ENCODE measurements at places on chromosomes 1 and 21.

DNA sequence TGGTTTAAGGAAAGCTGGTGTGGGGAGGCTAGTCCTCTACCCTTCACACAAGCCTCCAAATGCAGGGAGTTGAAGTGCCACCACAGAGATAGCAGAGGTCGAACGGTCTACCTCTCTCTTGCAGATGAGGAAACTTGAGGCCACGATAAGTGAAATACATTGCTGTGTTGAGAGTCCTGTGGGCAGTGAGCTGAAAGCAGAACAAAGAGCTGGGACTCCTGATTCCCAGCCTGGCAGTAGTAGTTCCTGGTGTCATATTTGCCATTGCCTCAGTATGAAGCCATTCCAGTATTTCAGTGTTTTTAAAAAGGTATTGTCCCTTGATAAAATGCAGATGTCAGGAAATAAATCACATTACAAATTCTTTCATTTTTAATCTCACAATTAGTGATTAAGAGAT lies 28.6 kb downstream of the AK4 start:
- no peak for DNase-seq

GRCh38 chr1:29640428-29640785 lies 404.1 kb downstream of the PTPRU start:
- DNase-seq: no peak

DNA sequence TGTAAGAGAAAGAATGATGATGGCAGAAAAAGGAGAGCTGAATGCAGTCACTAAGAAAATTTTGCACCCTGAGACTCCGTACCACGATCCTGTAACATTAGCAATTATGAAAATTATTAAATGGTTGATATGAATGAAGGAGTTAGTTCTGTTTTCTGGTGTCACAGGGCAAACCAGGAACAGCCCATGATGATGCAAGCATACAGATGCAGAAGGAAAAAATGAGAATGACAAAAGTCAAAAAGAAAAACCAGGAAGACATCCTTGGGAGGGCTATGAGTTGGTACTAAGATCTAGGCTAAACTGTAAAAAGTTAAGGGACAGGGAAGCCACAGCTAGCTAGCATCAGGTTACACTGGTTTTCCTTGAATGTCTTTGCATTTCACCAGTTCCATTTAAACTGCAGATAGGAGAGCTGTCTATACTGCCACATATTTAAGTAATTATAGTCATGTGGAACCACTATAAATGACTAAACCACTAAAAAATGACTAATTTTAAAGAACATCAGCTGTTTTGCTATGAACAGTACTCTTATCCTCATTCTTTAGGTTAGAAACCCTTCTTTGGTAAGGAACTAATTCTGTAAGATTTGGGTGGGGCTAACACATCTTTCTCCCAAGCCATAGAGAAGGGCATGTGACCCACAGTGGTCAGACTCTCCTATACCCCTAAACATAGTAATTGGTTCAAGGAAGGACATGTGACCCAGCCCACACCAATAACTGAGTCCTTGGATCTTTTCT lies 11.4 kb downstream of the DOCK7 start:
- no peak for DNase-seq

- DNase-seq: no peak
Measured at GRCh38 chr1:171431994-171432393, 53.3 kb upstream of the PRRC2C start.

DNA sequence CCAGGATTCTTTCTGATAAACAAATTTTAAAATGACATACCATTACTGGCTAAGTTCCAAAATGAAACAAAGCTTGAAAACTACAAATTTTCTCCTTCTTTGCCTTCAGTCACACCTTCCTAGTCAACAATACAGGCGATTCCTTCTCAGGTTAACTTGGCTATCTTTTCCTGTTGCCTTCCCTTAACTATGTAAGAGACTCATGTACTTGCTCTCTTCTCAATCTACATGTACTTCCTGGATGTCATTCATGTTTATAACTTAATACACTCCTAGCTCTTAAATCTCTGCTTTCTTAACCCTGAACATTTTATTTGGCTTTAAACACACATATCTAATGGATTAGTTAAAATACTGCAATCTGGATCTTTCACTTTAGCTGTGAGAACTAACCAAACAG lies 97.0 kb downstream of the COQ8A start:
- DNase-seq: no peak

GRCh38 chr1:111449703-111450017 lies 396 bp downstream of the ATP5PB start:
- no peak for DNase-seq

DNA sequence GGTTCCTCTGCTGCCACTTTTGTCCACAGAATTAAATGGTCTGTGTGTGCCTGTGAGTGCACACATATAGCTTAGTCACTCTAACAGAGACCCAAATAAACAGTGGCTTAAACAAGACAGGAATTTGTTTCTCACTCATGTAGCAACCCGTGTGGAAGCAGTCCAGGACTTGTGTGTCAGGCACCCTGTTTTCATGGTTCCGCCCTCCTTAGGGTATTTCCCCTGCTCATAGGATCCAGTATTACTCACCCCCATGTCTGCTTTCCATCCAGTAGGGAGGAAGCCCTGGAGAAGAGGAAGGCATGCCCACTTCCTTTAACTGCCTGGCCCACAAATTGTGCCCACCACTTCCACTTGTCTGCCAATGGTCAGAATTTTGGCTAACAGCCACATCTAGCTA lies 41.3 kb upstream of the TACSTD2 start:
- DNase-seq: peak; percentile 57

- no peak for DNase-seq
Measured at GRCh38 chr21:45419162-45419561, 14.2 kb downstream of the COL18A1 start.

GRCh38 chr1:109158433-109158832 lies 44.5 kb downstream of the ELAPOR1 start:
- DNase-seq: no peak

GRCh38 chr1:38129473-38129872 lies 82.9 kb upstream of the POU3F1 start:
- no peak for DNase-seq

- DNase-seq: no peak
Measured at GRCh38 chr1:8040586-8040985, 14.5 kb upstream of the ERRFI1 start.

- DNase-seq: peak; percentile 38
Measured at GRCh38 chr1:67853704-67854103, 20.4 kb upstream of the GNG12 start.

DNA sequence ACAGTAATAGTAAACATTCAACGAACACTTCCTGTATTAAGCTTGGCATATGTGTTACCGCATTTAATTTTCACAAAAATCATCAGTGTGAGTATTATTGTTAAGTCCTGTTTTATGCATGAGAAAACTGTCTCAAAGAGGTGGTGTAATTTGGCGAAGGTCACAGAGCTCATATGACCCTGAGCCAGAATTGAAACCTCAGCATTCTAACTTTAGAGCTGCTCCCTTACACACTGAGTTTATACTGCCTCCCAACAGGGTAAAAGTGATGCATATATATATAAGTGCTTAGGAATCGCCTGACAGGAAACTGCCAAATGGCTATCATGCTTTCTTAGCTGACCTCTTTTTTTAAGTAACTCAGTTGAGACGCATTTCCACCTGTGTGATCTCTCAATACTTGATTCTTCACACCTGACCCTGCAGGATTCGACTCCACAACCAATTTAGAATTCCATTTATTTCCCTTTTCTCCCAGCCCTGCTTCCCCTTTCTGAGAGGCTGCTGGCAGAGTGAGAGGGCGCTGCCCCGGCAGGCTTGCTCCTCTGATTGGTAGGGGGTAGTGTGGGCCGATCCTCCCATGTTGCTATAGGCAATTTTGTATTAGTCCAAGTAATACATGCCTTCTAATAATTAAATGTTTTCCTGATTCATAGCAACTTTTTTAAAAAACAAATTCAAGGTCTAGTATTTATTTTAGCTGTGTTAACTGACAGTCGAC lies 40.5 kb downstream of the ZBTB40 start:
- DNase-seq: no peak

GRCh38 chr1:191151321-191151807 lies 673.7 kb upstream of the BRINP3 start:
- DNase-seq: no peak

- DNase-seq: no peak
Measured at GRCh38 chr21:21963911-21964310, 965.7 kb downstream of the NCAM2 start.

- DNase-seq: peak; percentile 95
Measured at GRCh38 chr1:86774305-86775295, 70.2 kb downstream of the SH3GLB1 start.

DNA sequence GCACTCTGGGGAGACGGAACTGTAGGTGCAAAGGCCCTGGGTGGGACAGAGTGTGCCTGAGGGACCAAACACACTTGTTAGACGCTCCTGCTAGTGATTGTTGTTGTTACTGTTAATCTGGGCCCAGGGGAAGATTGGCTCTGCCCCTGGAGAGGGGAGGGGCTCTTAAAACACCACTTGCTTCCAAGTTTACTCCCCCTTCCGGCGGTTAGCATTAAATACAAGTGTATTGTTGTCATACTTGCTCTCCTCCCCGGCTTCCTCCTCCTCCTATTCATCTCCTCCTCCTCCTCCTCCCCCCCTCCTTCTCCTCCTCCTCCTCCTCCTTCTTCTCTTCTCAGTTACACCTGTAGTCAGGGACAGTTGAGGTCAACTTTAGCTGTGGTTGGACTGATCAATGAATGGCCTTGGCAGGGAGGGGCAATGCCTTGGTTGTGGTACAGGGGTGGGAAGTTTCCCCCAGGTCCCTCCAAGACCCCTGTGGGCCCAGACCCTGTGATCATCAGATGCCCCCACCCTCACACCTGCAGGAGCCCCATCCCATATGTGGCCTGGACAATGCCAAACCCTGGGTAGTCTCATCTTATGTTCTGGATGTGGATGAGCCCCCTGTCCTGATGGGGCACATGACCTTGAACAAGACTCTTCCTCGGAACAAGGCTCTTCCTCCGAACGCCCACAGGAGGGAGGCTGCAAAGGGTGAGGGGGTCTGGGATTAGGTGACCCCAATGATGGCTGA lies 217.3 kb downstream of the PTPRU start:
- DNase-seq: peak; percentile 21

DNA sequence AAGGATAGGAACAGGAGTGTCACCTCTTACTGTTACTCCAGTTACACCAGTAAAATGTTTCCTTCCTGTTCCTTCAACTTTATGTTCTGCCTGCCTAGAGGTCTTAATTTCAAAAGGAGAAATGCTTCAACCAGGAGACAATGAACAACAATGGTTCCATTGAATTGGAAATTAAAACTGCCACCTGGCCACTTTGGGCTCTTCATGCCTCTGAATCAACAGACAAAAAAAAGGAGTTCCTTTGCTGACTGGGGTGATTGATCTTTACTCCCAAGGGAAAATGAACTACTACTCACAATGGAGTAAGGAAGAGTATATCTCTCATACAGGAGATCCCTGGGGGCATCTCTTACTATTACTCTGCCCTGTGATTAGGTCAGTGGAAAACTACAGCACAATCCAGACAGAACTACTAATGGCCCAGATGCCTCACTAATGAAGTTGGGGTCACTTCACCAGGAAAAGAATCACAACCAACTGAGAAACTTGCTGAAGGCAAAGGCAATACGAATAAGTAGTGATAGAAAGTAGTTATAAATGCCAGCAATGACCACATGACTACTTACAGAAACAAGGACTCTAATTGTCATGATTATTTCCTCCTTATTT lies 76.6 kb upstream of the PRDX6 start:
- no peak for DNase-seq

- peak; percentile 55 for DNase-seq
Measured at GRCh38 chr1:71882637-71883036, 399.7 kb downstream of the NEGR1 start.

DNA sequence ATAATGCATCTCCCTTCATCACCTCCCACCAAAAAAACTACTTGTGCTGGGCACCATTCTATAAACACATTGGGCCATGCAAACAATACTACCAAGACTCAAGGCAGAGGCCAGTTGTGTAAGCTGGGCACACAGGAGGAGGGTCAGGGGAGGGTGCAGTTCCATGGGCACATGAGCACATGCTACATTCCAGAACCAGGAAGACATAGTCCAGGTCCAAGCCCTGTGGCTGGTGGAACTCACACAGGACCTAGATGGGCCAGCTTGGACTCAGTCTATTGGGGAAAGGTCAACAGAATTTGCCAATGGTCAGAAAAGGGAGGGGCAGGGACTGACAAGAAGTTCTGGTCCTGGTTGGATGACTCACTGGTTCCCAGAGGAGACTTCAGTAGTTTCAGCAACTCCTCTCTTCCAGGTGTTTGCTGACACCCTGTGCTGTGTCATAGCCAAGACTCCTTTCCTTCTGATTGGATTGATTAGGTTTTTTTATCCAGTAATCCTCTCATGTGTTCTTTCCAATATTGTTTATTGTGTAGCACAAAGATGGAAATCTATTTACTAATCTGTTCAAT lies 249.7 kb downstream of the C1orf94 start:
- DNase-seq: no peak

- DNase-seq: no peak
Measured at GRCh38 chr1:44110916-44111315, 7.7 kb upstream of the KLF17 start.

GRCh38 chr1:212454741-212455140 lies 22.0 kb downstream of the NENF start:
- DNase-seq: no peak

DNA sequence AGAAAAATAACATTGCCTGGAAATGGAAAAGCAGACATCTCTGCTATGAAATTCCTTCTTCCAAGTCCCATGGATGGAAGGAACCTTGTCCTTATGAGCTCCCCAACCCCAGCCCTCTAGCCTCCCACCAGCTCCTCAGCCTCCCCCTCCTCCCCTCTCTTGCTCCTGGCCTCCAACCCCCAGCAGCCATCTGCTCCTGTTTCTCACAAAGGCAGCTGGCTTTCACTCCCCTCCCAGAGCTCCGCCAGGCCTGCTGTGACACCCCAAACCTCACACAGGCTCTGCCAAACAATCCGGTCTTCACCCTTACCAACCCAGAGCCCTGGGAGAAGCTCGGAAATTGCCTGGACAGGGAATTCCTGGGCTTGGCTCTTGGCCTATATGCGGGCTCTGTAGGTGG lies 69.2 kb downstream of the KLHDC7A start:
- no peak for DNase-seq

- no peak for DNase-seq
Measured at GRCh38 chr1:78367700-78368099, 123.1 kb upstream of the PTGFR start.

DNA sequence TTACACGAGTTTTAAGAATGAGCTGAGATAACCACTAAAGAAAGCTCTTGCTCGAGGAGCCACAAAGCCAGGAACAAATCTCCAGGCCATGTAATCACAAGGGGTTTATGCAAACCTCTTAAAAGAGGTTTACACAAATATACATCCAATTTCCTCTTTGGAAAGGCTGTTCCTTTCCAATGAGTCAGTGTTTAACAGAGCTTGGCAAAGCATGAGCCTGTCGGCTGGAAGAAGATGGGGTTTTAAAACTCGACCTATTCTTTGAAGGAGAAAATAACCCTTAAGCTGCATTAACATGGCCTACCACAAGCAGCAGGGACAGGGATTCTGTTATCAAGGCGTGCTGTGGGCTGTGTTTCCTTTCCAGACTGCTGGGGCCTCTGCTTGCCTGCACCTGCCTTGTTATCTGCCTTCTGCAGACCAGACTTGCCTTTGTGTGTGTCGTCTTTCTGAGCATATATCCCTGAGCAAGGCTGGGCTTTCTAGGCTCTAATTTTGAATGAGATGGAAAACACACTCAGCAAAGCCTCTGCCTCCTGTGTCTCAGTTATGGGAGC lies 40.6 kb upstream of the CYP2J2 start:
- peak; percentile 59 for DNase-seq

GRCh38 chr1:234408757-234409156 lies 35.5 kb downstream of the COA6 start:
- no peak for DNase-seq
